Neural progenitor cell (in vitro differentiated cells): ENCODE measurements at places on chromosomes 4 and X.

DNA sequence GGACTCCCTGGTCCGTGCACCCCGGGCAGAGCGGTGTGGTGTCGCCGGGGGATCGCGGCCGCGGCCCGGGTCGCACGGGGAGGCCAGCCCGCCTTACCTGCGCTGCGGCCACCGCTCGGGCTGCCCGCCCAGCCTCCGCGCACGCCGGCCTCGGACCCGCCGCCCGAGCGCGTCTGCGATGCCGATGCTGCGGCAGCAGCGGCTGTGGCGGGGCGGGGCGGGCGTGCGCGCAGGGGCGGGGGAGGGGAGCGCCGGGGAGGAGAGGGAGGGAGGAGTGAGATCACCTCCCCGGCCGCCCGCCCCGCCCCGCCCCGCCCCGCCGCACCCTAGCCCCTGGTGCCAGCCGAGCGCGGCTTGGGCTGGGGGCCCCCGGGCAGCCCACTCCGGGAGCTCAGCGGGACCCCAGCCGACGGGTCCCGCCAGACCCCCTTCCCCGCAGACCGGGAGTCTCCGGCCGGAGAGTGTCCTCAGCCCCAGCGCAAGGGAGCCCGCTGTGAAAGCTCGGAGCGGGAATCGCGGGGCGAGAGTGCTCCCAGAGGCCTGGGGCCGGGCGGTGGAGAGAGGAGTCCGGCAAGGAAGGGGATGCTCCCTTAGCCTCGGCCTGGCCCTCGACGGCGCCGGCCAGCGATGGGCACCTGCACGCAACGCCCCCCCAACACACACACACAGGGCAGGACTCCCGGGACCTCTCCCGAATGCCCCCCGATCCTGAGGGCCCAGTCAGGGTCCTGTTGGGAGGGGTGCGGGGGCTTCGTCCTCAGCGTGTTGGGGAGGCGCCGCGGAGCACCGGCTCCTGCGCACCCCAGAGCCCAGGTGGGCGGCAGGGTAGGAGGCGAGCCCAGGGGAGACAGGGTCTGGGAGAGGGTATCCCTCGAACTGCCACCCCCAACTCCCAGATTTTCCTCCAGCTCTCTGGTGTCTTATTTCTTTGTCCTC, at the start of gene L1CAM:
L1CAM (minus strand) TSS at position 206 of the 936 bp plus-strand sequence. CDS start 10,337 bp downstream, outside the sequence.
- peak; percentile 64 for DNase-seq
- peaks cover 53% of the 10 kb centered on the region for H3K27me3 ChIP-seq
- no peak within 1 kb of the TSS for H3K27ac ChIP-seq
- H3K36me3 ChIP-seq: no peaks in the 10 kb centered on the region
- H3K4me1 ChIP-seq: peaks cover 10% of the 10 kb centered on the region

GRCh38 chrX:154362085-154362742, 12.2 kb downstream of the FLNA start:
- no peak overlapping the region for H3K4me3 ChIP-seq
- no peaks in the 10 kb centered on the region for H3K36me3 ChIP-seq
- no peaks in the 10 kb centered on the region for H3K4me1 ChIP-seq
- no peaks in the 10 kb centered on the region for H3K27me3 ChIP-seq

- no peaks in the 10 kb centered on the region for H3K4me1 ChIP-seq
- H3K27ac ChIP-seq: no peak overlapping the region
- H3K27me3 ChIP-seq: no peaks in the 10 kb centered on the region
- H3K4me3 ChIP-seq: no peak overlapping the region
- DNase-seq: no peak
- H3K36me3 ChIP-seq: no peaks in the 10 kb centered on the region
These were observed 582.3 kb downstream of the IL15 start for GRCh38 chr4:142218726-142219125.

DNA sequence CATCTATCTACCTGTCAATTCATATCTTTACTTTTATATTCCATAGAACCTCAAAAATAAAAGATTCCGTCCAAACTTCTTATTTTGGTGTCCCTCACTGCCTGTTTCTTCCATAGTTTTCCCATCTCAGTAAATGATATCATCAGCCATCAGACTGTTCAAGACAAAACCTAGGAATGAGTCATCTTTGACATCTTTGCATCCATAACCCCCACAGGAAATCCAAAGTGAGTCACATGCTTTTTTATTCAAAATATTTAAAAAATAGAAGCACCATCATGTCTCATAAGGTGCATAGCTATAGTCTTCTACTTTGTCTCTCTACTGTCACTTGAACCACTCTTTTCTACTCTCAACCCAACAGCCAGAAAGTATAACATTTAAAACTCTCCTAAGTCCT, 29.9 kb upstream of the CXXC4 start:
- no peaks in the 10 kb centered on the region for H3K27me3 ChIP-seq
- H3K4me3 ChIP-seq: no peak overlapping the region
- H3K36me3 ChIP-seq: no peaks in the 10 kb centered on the region
- no peak overlapping the region for H3K27ac ChIP-seq
- DNase-seq: no peak

GRCh38 chr4:184400891-184401290, 73.5 kb downstream of the IRF2 start:
- no peak for DNase-seq
- peaks cover 22% of the 10 kb centered on the region for H3K4me1 ChIP-seq
- no peaks in the 10 kb centered on the region for H3K36me3 ChIP-seq

GRCh38 chr4:169416461-169416860, 145.7 kb upstream of the SH3RF1 start:
- no peak for DNase-seq
- no peaks in the 10 kb centered on the region for H3K36me3 ChIP-seq
- H3K27me3 ChIP-seq: no peaks in the 10 kb centered on the region
- H3K4me1 ChIP-seq: no peaks in the 10 kb centered on the region
- H3K27ac ChIP-seq: no peak overlapping the region
- no peak overlapping the region for H3K4me3 ChIP-seq

- no peaks in the 10 kb centered on the region for H3K36me3 ChIP-seq
- no peaks in the 10 kb centered on the region for H3K4me1 ChIP-seq
- no peak overlapping the region for H3K27ac ChIP-seq
- H3K27me3 ChIP-seq: no peaks in the 10 kb centered on the region
These were observed 56.7 kb downstream of the MID1IP1 start for GRCh38 chrX:38857736-38858523.

DNA sequence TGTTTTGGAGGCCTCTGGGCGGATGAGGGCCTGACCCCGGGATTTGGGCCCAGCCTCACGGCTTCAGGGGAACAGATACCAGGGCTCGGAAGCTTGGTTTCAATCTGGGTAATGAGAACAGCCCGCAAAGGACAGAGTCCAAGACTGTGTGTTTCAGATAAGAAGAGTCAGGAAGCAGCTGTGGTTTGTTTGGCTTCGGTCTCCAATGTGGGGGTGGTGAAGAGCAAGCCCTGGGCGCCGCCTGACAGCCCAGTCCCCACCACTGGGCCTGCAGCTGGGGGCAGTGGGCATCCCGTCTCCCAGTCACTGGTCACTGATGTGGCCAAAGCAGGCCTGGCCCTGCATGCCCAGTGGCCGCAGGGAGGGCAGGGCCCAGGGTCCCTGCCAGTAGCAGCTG, 9.1 kb downstream of the WFS1 start:
- no peaks in the 10 kb centered on the region for H3K36me3 ChIP-seq
- no peaks in the 10 kb centered on the region for H3K4me1 ChIP-seq
- DNase-seq: no peak
- H3K27me3 ChIP-seq: no peaks in the 10 kb centered on the region
- no peak overlapping the region for H3K27ac ChIP-seq
- H3K4me3 ChIP-seq: no peak overlapping the region

DNA sequence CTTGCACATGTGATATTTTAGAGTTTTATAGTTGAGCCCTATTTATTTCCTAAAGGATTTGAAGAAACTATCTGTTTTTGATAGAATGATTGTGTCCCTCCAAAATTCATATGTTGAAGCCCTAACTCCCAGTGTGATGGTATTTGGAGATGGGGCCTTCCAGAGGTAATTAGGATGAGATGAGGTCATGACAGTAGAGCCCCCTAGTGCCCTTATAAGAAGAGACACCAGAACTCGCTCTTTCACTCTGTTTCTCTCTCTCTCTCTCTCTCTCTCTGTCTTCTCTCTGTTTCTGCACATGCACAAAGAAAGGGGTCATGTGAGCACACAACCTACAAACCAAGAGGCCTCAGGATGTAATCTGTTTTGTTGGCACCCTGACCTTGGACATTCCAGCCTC, 921.9 kb upstream of the DIAPH2 start:
- no peaks in the 10 kb centered on the region for H3K27me3 ChIP-seq
- no peak overlapping the region for H3K4me3 ChIP-seq
- H3K4me1 ChIP-seq: peaks cover 14% of the 10 kb centered on the region
- no peaks in the 10 kb centered on the region for H3K36me3 ChIP-seq
- no peak overlapping the region for H3K27ac ChIP-seq
- DNase-seq: peak; percentile 44

GRCh38 chr4:21380861-21381260, 567.7 kb downstream of the KCNIP4 start:
- no peaks in the 10 kb centered on the region for H3K27me3 ChIP-seq
- no peak overlapping the region for H3K27ac ChIP-seq
- H3K36me3 ChIP-seq: no peaks in the 10 kb centered on the region
- no peak overlapping the region for H3K4me3 ChIP-seq
- peaks cover 6% of the 10 kb centered on the region for H3K4me1 ChIP-seq

- no peaks in the 10 kb centered on the region for H3K4me1 ChIP-seq
- no peaks in the 10 kb centered on the region for H3K27me3 ChIP-seq
- H3K36me3 ChIP-seq: no peaks in the 10 kb centered on the region
These were observed 35.6 kb upstream of the DCAF8L1 start for GRCh38 chrX:28016823-28017222.

DNA sequence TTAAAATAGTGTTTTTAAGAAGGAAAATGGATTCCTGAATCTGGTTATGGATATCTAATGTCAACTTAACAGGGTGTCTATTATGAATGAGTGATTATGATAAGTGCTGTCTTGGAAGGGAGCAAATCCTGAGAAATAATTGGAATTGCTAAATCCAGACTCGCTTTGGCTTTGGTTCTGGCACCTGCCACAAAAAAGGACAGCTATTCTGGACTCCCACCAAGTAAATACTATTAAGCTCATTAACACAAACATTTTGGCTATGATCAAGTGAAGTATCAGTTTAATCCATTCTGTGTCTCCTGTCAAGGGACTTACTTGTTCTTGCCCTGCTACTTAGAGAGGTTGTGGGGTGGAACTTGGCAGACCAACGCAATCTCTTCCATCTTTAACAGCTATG, 403.7 kb downstream of the CENPC start:
- DNase-seq: no peak
- no peak overlapping the region for H3K4me3 ChIP-seq
- no peaks in the 10 kb centered on the region for H3K36me3 ChIP-seq
- no peak overlapping the region for H3K27ac ChIP-seq

GRCh38 chr4:80225595-80225994, 28.3 kb downstream of the PRDM8 start:
- H3K36me3 ChIP-seq: no peaks in the 10 kb centered on the region
- H3K4me3 ChIP-seq: no peak overlapping the region
- H3K4me1 ChIP-seq: no peaks in the 10 kb centered on the region
- H3K27ac ChIP-seq: no peak overlapping the region
- no peak for DNase-seq
- H3K27me3 ChIP-seq: peaks cover 99% of the 10 kb centered on the region

DNA sequence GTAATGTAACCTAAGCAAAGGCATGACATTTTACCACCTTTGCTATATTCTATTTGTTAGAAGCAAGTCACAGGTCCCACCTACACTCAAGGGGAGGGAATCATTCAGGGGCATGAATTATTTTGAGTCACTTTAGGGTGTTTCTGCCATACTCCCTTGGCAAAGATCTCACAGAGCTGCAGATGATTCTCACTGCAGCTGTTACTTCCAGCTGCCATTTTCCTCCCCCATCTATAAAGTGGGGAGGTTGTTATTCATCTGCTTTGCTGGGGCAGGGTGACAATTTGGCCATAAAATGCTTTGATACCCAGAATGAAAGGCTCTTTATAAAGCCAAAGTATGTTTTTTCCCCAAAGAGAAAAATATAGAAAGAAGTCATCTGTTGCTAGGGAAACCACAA, 136.5 kb upstream of the SMIM31 start:
- no peaks in the 10 kb centered on the region for H3K36me3 ChIP-seq
- no peak overlapping the region for H3K27ac ChIP-seq
- DNase-seq: no peak
- peaks cover 15% of the 10 kb centered on the region for H3K4me1 ChIP-seq
